ENCODE measurements at places on chromosomes 7 and 10.
A peak's percentile ranks its signal among the peaks of the same experiment; 100 is the strongest.

DNA sequence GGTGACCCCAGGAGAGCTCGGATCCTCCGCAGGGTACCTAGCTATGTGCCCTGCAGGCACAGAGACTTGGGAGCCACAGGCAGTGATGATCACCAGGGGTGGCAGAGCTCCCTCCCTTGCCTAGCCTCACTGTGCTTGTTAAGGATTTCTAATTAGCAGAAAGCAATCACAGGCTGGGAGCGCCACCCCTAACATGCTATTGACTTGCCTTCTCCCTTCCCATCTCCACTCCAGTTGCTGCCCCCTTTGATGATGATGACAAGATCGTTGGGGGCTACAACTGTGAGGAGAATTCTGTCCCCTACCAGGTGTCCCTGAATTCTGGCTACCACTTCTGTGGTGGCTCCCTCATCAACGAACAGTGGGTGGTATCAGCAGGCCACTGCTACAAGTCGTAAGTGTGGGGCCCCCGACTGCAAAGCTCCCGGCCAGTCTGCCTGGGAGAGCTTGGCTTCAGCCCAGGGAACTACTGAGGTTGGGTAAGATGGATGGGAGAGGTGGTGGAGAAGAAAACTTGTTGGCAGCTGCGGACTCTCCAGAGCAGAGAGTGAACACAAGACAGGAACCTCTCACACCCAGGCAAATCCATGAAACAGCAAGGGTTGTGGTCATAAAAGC is 1.2 kb downstream of the PRSS1 start:
- DNase-seq: no peak

GRCh38 chr7:81925530-81925929 is 155.7 kb upstream of the HGF start:
- no peak for DNase-seq

DNA sequence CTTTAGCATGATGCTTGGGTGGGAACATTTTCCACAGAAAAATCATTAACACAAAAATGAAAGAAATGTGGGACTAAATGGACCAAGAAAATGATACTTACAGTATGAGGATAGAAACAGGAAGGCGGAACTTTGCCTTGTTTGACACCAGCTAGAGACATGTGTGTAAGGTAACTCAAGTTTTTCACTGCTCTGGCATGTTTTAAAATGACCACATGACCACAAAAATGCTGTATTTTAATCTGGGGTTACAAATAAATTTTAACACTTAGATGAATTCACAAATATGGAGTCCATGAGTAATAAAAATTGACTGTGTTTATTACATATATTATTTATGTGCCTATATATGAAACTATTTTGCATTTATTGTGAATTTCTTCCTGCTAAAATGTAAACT is 100.9 kb upstream of the PHYHIPL start:
- DNase-seq: no peak

DNA sequence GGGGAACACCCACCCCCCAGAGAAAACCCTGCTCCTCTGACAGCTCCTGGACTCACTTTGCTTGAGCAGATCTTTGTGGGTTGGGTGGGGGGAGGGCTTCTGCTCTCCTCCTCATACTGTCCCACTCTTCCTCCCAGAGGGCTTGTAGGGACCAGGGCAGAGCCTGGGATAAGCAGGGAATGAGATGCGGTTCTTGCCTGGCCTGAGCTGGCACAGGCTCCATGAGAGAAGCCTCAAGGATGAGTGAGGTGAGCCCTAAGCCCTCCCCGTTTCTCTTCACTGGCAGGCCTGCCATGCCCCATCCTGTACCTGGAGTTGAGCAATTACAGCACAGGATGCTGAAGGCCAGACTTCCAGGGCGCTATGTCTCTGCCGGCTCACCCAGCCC is 134.7 kb downstream of the ADAM12 start:
- DNase-seq: no peak

DNA sequence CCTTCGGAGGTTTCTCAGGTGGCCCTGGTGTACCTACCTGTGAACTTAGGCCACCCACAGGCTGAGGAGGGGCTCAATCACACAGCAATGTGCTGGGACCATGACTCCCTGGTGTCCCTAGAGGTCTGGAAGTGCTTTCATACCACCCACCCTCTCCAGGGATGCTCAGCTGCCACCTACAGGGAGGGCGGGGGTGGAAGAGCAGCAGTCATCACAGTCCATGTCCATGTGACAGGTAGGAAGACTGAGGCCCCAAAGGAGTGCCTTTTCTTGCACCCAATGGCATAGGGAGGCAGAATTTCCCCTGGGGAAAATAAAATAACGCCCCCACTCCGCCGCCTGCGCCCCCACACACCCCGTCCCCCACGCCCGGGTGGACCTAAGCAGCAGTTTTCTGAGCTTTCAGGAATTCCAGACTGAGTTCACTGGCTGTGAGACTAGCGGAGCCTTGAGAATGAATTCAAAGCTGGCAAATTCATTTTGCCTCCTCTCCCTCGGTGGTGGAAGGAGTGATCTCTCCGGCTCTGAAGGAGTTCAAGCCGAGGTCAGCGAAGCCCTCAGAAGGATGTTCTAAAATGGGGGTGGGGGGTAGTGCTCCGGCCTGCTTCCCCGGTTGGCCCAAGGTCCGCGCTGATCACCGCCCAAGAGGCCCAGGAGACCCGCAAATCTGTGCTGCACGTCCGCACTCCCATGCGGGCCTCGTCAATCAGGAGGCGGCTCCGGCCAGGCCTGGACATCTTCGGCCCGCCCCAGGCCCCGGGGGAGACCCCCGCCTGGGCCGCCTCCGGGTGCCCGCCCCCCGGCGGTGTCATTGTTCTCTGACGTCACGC is 2.1 kb upstream of the ZMIZ1 start:
- peak; percentile 48 for DNase-seq

- DNase-seq: no peak
Measured at GRCh38 chr10:11713963-11714362, 28.2 kb upstream of the ECHDC3 start.

DNA sequence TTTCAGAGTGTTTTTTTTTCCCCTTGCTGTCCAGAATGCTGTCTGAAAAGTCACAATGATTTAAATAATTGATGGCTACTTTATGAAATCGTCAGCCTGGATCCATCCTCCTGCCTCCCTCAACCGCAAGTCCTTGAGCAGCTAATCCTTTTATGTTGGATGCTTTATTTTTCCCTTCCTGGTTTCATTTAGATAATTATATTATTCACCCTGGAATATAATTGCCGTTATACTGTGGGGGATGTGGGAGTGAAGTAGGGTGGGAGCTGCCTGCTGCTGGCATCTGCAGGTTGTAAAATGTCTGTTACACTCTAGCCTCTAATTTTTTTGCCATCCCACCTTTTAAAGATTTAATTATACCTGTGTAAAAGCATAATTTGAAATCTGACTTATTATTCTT is 290.5 kb upstream of the LRGUK start:
- DNase-seq: no peak

DNA sequence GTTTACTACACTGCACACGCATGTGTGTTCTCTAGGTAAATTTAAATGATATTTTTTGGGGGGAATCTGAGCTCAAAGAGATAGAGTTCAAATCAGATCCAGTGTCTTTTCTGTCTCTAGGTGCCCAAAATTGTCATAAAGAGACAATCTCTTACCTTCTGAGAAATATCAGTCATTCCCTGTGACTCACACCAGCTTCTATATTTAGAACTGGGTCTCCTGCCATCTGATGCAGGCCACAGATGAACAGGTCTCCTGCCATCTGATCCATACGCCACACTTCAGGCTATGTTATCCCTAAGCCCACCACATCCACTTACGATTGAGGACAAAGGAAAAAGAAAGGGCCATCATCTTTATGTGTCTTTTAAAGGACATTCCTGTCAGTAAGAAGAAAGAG is 136.3 kb upstream of the LAMB4 start:
- no peak for DNase-seq

DNA sequence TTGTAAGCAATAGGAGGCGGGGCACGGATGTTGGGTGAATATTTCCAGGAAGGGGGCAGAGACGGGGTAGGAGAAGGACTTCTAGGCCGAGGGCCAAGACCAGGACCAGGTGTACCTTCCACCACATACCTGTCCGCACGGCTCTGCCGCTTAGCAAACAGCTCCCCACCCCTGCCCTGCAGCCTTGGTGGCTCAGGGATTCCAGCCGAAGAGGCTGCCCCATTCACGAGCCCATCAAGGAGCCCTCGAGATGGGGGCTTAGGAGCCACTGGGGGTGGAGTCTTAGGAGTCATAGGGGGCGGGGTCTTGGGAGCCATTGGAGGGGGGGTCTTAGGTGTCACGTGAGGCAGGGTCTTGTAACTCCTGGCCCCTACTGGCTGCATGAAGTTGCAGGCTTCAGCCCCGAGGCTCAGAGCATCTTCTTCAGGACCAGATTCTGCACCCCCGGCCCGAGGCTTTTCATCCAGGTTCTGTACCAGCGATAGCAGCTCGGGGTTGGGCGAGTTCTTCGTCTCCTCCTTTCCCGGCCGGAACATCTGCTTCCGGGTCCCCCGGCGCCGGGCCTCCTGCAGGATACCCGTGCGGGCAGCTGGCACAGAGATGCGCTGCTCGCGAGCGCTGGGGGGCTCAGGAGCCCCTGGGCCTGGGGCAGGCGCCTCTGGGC is 6.1 kb upstream of the MYOZ1 start:
- DNase-seq: peak; percentile 49

DNA sequence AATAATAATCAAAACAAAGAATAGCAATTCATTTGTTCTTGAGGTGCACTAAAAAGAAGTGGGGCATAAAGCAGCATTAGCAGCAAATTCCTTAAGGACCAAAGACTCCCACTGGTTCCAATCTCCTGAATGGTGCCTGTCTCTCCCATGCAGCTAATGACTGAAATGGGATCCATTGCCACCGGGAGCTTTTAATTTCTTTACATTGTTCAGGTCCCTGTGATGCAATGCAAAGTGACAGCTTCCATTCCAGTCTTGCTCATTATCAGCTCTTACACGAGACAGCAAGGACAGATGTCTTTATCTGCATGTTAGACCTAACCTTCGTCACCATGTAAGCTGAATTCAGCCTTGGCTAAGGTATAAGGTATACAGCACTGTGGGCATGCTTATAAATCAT is 148.1 kb downstream of the POU6F2 start:
- no peak for DNase-seq

DNA sequence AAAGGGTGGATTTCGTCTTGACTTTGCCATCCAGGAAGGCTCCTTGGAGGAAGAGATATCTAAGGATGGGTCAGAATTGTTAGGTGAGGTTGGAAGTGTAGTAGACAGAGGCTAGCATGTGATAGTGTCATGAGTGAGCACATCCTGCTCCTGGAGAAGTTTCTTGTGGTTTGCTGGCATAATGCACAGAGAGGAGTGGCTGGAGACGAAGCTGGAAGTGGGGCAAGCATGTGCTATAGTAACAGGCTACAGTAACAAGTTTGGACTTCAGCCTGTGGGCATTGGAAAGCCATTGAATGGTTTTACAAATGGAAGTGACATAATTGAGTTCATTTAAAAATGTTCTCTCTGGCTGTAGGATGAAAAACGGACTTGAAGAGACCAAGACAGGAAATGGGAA is 175.6 kb upstream of the VWC2 start:
- no peak for DNase-seq

GRCh38 chr7:135653340-135654080 is 8.8 kb upstream of the STMP1 start:
- DNase-seq: no peak

- no peak for DNase-seq
Measured at GRCh38 chr10:46522295-46523118, 34.0 kb downstream of the GPRIN2 start.

DNA sequence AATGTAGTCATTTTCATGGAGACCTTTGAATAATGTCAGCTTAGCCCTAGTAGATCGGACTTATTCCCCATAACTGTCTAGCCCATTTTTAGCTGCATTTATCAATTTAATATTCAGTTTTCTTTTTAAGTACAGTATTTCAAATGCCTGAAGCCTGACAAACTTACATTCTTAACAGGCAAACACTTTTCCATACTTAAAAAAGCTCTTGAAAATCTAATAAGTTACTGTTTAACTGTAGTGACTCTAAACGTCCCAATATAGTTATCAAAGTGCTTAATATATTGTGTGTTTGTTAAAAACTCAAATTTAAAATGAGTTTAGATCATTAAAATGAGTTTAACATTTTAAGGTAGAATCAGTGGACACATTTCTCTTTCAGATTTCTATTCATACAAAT is 44.9 kb downstream of the PON1 start:
- DNase-seq: no peak

GRCh38 chr10:76318211-76318610 is 886.8 kb downstream of the LRMDA start:
- no peak for DNase-seq

DNA sequence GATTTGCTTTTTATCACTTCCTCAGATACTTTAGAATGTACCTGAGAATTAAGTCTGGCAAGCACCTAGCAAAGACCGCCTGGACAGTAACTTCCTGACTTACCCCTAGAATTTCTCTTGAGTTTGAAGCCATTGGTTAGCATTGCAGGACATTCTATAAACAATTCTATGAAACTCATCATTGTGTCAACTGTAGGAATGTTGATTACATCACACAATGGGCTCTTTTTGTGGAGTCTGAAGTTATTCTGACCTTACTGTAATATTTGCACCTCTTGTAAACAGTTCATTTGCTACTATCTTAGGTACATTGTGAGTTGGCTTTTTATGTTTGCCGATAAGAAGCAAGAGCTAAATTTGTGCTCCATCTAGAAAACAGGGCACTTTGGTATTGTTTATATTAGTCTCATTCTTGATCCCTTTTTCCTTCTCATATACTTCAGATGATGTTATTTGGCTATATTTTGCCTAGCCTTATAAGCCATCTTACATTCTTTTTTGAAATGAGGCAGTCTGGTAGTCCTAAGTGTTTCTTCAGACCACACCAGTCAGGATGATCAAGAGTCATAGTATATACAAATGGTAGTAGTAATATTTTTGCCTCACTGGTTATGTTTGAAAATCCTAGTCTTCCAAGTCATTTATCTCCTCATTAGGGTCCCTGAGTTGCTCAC is 52.4 kb downstream of the CASD1 start:
- DNase-seq: no peak

DNA sequence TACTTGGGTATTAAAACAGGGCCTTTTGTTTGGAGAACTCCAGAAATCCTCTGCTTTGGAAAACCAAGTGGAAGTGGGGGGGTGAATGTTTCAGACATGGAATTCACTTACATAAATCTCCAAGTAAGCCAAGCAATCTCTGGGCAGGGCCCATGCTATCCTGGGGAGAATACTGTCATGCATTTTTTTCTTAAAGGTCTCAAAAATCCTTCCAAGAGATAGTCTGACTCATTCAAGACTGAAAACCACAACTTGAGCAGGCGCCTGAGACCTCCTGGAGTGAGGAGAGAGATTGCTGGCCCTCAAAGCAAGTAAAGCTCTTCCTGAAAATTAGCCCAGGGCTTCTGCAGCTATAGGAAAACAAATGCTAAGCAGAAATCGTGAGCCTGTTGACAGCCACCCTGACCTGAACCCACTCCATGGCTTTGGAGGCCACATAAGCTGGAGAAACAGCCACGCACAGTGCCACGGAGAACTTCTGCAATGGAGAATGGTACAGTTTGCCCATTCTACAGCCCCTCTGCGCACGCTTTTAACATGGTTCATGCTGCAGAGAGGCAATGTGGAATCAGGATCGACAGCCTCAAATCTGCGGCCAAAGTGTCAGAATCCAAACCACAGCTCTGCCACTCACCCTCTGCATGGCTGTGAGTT is 203.1 kb upstream of the AUTS2 start:
- DNase-seq: peak; percentile 42

GRCh38 chr10:132834891-132835847 is 49.2 kb upstream of the NKX6-2 start:
- no peak for DNase-seq

All from ACHN (cell line).